Endothelial cell (in vitro differentiated cells): ENCODE measurements at places on chromosomes 4 and X. TPM values are rescaled to one million over a fixed set of nuclear protein-coding genes. Genes with fewer than 3 reads are reported as not detected.

Gene TEX11
- total RNA-seq: not detected

DNA sequence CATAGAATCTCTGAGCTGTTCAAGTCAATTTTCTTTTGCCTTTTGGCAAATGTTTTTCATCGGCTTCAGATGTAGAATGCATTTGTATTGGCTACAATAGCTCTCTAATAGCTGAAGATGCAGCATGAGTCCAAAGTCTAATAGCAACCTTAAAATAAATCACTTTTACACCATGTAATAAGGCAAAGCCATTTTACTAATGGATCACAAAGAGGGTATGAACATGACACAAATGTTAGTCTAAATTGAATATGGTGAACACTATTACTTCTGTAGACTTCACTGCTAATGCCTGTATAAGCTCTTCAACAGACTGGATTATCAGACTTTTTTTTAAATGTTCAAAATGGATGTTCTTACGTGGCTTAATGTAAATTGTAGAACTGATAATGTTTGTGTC, 645.3 kb downstream of the TLL1 start:
- H3K36me3 ChIP-seq: no peaks in the 10 kb centered on the region
- no peaks in the 10 kb centered on the region for H3K4me1 ChIP-seq
- H3K27me3 ChIP-seq: no peaks in the 10 kb centered on the region

Gene FSTL5
- 0.08 TPM for total RNA-seq

Gene ZFP42
- total RNA-seq: 2.1 TPM

Gene KIAA1210
- not detected for total RNA-seq

DNA sequence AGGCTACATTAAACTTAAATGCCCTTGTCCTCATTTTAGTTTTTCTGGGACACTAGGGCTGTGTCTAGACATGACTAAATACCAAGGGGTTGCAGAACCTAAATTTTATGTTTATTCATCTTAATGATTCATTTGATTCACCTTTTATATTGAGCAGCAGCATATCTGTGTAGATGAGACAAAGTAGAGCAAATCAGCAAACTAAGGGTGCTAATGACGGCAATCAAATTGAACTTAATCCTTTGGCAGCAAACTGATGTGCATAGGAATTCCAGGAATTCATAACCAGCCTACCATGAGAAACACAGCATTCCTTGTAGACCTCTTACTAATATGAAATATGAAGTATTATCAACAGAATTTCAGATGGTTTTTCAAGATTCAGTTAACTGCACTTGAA, 25.1 kb downstream of the EPHA5 start:
- no peaks in the 10 kb centered on the region for H3K36me3 ChIP-seq
- no peaks in the 10 kb centered on the region for H3K27me3 ChIP-seq
- H3K4me1 ChIP-seq: no peaks in the 10 kb centered on the region
- H3K27ac ChIP-seq: no peak overlapping the region
- no peak for DNase-seq

- no peak for DNase-seq
- no peaks in the 10 kb centered on the region for H3K4me1 ChIP-seq
- H3K4me3 ChIP-seq: no peak overlapping the region
- H3K36me3 ChIP-seq: no peaks in the 10 kb centered on the region
- no peaks in the 10 kb centered on the region for H3K27me3 ChIP-seq
Observed at GRCh38 chrX:23855569-23855968, 52.2 kb downstream of the APOO start.

DNA sequence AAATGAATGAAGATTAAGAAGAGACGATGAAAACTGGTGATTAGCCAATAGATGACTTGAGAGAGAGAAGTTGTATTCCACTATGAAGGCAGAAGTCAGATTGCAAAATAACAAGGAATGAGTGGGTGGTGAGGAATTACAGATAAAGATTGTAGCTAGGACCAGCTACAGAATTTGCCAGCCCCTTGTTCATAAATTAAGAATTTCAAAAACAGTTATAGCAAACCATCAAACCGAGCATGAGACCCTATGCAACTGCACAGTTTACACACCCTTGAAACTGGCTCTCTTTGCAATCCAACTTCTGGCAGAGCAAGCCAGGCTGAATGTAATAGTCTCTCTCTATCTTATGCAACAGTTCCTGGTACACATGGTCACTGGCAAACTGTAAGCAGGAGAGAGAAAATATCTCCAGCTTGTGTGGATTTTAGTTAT, 35.2 kb downstream of the STAP1 start:
- H3K36me3 ChIP-seq: peaks cover 10% of the 10 kb centered on the region
- no peak overlapping the region for H3K27ac ChIP-seq
- no peaks in the 10 kb centered on the region for H3K4me1 ChIP-seq
- H3K27me3 ChIP-seq: peaks cover 3% of the 10 kb centered on the region
- H3K4me3 ChIP-seq: no peak overlapping the region

Gene SGMS2
- 0.26 TPM for total RNA-seq

Gene FRMPD4
- 0.03 TPM for total RNA-seq

Gene ABLIM2
- 0.74 TPM for total RNA-seq

GRCh38 chr4:100466501-100466900, 51.3 kb downstream of the EMCN start:
- no peaks in the 10 kb centered on the region for H3K27me3 ChIP-seq
- no peaks in the 10 kb centered on the region for H3K4me1 ChIP-seq
- no peaks in the 10 kb centered on the region for H3K36me3 ChIP-seq
- H3K4me3 ChIP-seq: no peak overlapping the region
- no peak for DNase-seq
- H3K27ac ChIP-seq: no peak overlapping the region

GRCh38 chr4:52103319-52103718, 52.2 kb downstream of the SPATA18 start:
- peaks cover 5% of the 10 kb centered on the region for H3K4me1 ChIP-seq
- peak; percentile 26 for DNase-seq
- no peak overlapping the region for H3K4me3 ChIP-seq
- no peaks in the 10 kb centered on the region for H3K36me3 ChIP-seq

- no peak overlapping the region for H3K4me3 ChIP-seq
- H3K4me1 ChIP-seq: peaks cover 5% of the 10 kb centered on the region
- H3K36me3 ChIP-seq: no peaks in the 10 kb centered on the region
Observed at GRCh38 chrX:49192722-49193328, 6.7 kb upstream of the PRICKLE3 start.

Gene ODAPH
- total RNA-seq: not detected

GRCh38 chr4:144202081-144202480, 61.6 kb upstream of the GYPA start:
- H3K36me3 ChIP-seq: no peaks in the 10 kb centered on the region
- H3K27me3 ChIP-seq: no peaks in the 10 kb centered on the region
- no peaks in the 10 kb centered on the region for H3K4me1 ChIP-seq
- no peak overlapping the region for H3K4me3 ChIP-seq
- DNase-seq: no peak

Gene IL2RG
- total RNA-seq: not detected

DNA sequence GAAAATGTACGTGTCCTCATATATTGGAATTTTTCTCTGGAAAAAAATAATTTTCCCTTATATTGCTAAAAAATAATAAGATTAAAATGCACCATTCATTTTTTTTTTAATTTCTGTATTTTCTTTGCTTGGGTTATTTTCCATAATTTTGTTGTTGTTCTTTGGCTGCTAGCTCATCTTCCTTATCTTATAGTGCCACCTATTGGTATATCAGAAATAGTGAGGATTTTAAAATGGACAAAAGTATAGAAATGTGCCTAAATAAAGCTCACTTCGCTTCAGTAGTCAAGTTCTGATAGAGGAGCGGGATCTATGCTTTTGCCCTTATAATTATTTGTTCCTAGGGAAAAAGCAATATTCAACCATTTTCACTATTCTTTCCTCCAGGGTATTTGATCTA, 134.8 kb downstream of the NAP1L3 start:
- no peaks in the 10 kb centered on the region for H3K27me3 ChIP-seq
- no peak overlapping the region for H3K27ac ChIP-seq
- no peak overlapping the region for H3K4me3 ChIP-seq
- no peaks in the 10 kb centered on the region for H3K4me1 ChIP-seq

DNA sequence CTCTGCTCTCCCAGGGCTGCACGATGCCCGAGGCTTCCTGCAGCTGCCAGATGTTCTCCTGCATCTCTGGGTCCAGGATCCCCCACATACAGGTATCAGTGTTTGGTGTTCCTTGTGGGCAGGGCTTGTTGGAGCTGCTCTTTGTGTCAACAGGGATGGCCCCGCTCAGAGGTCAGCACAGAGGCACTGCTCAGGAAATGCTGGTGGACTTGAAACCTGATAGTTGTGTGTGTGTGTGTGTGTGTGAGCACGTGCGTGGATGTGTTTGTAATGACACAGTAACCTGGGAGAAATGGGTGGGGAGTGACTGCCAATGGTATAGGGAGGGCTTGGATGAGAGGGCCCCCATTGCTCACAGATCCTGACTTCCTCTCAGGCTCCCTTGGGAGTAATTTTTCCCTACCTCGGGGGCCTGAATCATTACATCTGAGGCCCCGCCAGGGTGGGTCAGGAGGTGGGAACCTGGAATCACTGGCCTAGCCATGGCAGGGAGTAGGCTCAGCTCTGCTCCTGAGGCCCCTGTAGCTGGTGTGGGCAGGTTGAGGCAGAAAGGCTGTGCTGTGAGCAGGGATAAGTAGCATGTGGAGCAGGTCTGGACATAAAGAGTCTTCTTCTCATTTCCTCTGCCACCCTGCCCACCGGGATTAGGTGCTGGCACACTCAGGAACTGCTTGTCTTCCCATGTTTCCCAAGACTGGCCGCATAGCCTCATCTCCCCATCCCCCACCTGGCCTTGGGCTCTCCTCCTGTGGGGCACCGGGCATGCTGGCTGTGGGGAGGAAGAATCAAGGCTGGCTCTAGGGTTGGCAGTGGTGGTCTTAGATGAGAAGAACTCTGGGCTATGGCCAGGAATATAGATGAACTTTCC, 2.5 kb upstream of the EFNB1 start:
- H3K27me3 ChIP-seq: peaks cover 5% of the 10 kb centered on the region
- no peak for DNase-seq
- H3K4me3 ChIP-seq: no peak overlapping the region
- H3K4me1 ChIP-seq: peaks cover 3% of the 10 kb centered on the region

GRCh38 chr4:177263818-177264217, 45.9 kb upstream of the NEIL3 start:
- H3K36me3 ChIP-seq: no peaks in the 10 kb centered on the region
- no peaks in the 10 kb centered on the region for H3K27me3 ChIP-seq
- H3K4me1 ChIP-seq: no peaks in the 10 kb centered on the region

Gene ZNF157
- 0.67 TPM for total RNA-seq

GRCh38 chr4:6987588-6987961, 55.6 kb upstream of the TADA2B start:
- peak overlapping the region; percentile 99 for H3K4me3 ChIP-seq
- peaks cover 12% of the 10 kb centered on the region for H3K36me3 ChIP-seq
- peaks cover 11% of the 10 kb centered on the region for H3K27me3 ChIP-seq
- H3K27ac ChIP-seq: peak overlapping the region; percentile 88

DNA sequence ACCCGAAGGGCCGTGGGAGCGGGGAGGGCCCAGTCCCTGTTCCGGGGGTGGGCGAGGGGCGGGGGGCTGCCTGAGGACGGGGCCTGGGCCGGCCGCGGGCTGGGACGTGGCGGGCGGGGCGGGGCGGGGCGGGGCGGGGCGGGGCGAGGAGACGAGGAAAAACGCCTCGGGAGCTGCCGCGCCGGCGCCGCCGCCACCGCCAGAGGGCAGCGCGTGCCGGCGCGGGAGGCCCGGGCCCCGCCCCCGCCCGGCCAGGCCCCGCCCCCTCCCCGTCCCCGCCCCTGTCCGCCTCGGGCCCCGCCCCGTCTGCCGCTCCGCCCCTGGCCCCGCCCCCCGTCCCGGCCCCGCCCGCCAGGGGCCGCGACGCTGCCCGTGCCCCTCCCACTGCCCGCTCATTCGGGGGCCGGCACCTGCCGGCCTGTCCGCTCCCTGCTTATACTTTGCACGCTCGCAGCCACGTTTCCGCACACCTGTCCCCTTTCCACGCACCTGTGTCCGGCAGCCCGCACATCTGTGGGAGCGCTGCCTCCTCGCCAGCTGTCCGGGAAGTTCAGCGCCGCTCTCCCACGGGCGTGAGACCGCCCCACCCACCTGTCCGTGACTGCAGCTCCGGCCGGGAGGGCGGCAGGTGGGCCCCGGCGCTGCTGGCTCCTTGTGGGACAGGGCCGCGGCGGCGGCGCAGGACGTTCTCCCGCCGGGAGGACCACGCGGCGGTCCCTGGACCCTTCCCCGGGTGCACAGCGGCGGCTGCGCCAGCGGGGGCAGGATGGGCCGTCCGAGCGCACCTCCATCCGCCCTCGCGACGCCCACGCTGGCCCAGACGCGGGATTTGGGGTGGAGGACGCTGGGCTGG, 1.7 kb upstream of the FGFRL1 start:
- H3K4me1 ChIP-seq: no peaks in the 10 kb centered on the region
- H3K27ac ChIP-seq: no peak overlapping the region
- H3K4me3 ChIP-seq: no peak overlapping the region
- H3K27me3 ChIP-seq: peaks cover 34% of the 10 kb centered on the region
- peak; percentile 78 for DNase-seq

Gene MAGEC2
- total RNA-seq: not detected

GRCh38 chr4:32140636-32141035, 1420.5 kb downstream of the PCDH7 start:
- peaks cover 10% of the 10 kb centered on the region for H3K4me1 ChIP-seq
- H3K36me3 ChIP-seq: no peaks in the 10 kb centered on the region
- H3K4me3 ChIP-seq: no peak overlapping the region
- no peak for DNase-seq
- no peak overlapping the region for H3K27ac ChIP-seq

Gene CSAG2
- not detected for total RNA-seq

DNA sequence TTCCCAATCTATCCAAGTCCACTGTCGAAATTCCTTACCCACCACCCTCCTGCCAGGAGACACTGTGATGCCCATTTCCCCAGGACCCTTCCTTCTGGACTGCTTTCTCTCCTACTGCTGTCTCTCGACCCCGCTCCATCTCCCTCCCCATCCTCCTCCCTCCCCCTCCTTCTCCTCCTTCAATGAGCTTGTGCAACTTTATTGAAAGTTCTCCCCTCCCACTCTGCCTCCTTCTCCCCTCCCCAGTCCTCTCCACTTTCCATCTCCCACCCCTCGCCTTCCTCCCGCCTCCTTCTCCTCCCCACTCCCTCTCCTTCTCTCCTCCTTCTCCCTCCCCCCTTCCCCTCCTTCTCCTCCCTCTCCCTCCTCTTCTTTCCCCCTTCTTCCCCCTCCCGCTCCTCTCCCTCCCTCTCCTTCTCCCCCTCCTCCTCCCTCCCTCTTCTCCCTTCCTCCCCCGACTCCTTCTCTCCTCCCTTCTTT, 116.6 kb upstream of the FAT1 start:
- no peaks in the 10 kb centered on the region for H3K27me3 ChIP-seq
- H3K4me1 ChIP-seq: no peaks in the 10 kb centered on the region
- DNase-seq: no peak
- no peak overlapping the region for H3K4me3 ChIP-seq
- no peaks in the 10 kb centered on the region for H3K36me3 ChIP-seq
- H3K27ac ChIP-seq: no peak overlapping the region

Gene MAGEA8
- not detected for total RNA-seq
